AG09309 (cell line): ENCODE measurements at places on chromosomes 16 and 17.

- no peak for DNase-seq
These were observed 77.2 kb downstream of the BRIP1 start for GRCh38 chr17:61786088-61786487.

GRCh38 chr16:85936816-85937215, 37.9 kb downstream of the IRF8 start:
- no peak for DNase-seq

DNA sequence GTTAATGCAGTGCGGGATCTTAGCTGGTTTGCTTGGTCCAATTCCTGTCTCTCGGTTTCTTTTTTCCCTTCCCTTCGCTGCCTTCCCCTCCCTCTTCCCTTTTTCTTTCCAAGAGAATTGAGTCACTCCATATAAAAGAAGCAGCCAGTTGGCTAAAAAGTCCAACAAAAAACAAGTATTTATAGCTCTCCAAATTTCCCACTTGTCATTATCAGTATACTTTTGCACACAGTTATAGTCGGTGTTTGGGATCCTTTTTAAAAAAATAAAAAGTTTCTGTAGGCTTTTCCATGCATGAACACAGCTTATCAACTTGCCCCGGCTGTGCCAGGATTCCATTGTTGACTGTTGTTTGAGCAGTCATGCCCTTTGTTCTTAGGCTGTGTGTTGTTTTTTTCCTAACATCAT, 24.9 kb downstream of the HMOX2 start:
- no peak for DNase-seq

DNA sequence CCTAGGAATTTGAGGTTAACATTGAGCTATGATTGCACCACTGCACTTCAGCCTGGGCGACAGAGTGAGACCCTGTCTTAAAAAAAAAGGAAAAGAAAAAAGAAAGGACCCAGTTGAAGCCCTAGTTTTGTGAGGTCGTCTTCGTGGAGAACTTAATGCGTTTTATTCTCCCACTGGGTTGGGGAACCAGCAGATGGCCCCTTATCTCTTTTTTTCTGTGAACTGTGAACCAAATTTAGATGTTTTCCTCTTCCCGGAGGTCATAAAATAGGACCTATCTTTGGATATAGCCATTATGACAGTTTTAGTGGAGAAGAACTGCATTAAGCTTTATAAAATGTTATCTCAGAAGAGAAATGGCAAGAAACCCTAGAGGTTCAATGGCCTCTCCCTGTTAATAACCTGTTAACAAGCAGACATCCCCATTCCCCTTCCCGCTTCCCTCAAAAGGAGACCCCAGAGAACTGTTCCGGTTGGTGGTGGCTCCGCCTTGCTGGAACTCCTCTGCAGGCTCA, 23.5 kb downstream of the KIAA0513 start:
- no peak for DNase-seq

DNA sequence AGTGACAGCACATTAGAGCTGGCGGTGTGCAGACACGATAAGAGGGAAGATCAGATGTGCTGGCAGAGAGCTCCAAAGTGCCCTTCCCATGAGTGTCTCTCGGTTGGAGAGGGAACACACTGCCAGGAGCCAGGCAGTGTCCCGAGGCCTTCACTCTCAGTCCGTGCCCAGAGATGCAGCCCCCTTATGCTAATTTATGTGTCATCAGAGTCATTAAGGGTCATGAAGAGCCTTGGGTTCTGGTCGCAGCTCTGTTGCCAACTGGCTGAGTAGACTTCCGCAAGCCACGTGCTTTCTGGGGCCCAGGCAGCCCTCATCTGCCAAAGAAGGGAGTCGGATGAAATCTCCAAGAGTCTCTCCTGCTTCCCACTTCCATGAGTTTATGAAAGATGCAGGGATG, 232.5 kb downstream of the MSI2 start:
- DNase-seq: no peak

DNA sequence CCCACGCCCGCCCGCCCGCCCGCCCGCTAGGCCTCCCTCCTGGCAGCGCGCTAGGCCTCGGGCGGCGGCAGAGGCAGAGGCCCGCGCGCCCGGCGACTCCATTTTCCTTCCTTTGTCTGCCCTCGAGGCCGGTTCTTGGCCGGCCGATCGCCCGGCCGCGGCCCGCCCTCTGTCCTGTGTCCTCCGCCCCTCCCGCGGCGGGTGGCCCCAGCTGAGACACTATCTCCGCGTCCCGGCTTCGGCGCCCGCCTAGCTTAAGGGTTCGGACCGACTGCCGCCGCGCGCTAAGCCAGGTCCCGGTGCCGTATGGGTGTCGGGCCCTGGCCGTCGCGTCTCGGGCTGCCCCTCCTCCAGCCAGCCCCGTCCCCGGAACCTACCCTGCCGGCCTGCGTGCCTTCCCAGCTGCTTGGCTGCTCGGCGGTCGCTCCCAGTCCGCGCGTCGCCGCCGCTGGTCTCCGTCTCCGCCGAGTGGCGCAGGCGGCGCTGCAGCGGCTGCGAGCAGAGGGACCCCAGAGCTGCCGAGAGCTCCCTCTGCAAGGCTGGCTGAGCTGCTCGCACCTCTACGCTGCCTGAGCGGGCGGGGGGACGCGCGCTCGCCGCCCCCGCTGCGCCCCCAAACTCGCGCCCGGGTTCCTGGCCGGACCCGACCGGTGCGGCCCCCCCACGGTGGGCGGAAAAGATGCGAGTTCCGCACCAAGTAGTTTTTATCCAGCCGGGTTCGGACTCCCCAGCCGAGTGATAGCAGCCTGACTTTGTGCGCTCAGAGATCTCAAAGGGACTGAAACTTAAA, 787 bp downstream of the CTCF start:
- no peak for DNase-seq

GRCh38 chr17:77096570-77097214, 44.1 kb upstream of the SEC14L1 start:
- peak; percentile 18 for DNase-seq

DNA sequence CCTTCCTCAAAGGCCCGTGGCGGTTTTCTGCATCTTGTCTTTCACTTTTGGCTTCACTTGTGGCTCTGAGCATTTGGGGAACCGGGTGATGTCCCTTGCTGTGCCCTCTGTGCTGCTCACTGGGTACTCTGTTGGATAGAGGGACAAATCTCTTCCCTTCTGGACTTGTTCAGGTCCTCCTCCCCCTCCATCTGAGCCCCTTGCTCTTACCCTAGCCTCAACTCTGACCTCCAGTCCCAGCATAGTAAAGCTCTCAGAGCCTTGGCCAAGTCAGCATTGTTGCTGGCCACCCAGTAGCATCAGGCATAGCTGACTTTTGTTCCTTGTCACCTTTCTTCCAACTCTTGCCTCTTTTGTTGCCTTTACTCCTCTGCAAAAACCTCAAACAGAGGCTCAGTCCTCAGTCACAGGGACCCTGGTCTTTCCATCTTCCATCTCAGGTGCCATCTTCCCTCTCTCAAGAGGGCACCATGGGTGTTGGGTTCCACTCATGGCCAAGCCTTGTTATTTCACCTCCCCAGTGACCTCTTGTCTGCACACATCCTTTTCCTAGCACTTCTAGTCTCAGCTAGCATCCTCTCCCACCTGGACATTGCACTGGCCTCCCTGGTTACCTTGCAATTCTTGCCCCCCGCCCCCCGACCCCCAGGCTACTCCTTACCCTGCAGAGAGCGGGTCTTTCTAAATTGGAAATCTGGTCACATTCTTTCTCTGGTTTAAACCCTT, 393 bp upstream of the PSMB10 start:
- DNase-seq: no peak

GRCh38 chr17:57994436-57994835, 6.4 kb upstream of the VEZF1 start:
- DNase-seq: no peak

DNA sequence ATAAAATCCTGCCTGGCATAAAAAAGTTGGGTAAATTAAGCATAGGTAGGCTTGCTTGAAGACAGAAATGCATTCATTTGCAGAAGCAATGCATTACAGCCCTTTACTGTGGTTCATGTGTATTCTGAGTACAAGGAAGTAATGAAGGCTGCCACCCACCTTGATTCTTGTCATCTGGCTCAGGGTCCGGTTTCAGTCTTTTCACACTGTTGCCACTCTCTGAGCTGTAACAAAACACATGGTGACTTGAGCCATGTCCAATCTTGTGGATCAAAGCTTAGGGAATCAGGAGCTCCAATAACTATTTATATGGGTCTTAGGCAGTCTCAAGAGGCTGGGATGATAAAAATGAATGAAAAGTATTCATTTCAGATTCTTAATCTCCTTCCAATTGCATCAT, 22.0 kb downstream of the PSME3IP1 start:
- DNase-seq: no peak

- DNase-seq: peak; percentile 52
These were observed 11.4 kb upstream of the HOXB9 start for GRCh38 chr17:48637323-48638260.

- no peak for DNase-seq
These were observed 32.0 kb downstream of the SMPD3 start for GRCh38 chr16:68416057-68417046.

GRCh38 chr17:45123930-45124796, 8.2 kb downstream of the PLCD3 start:
- no peak for DNase-seq

GRCh38 chr17:82400206-82400605, 17.9 kb upstream of the HEXD start:
- no peak for DNase-seq

- no peak for DNase-seq
These were observed 1.7 kb downstream of the YBX2 start for GRCh38 chr17:7292729-7293128.

DNA sequence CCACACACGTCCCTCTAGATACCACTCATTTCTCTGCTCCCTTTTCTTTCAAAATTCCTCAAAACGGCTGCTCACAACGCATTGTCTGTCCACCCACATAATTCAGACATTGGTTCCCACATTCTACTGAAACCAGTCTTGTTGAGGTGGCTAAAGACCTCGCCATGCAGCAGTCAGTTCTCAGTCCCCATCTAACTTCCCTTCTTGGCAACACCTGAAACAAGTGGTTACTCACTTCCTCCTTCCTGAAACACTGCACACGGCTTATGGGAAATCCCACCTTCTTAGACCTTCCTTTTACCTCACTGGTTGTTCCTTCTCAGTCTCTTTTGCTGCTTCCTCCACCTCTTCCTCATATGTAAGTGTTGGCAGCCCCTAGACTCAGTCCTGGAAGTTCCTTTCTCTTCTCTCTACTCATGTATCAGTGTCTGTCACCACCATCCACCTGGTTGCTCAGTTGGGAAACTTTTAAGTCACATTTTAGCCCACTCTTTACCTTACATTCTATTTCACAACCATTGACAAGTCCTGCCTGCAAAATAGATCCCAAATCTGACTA, 277.1 kb downstream of the CEP112 start:
- no peak for DNase-seq

- no peak for DNase-seq
These were observed 8.5 kb upstream of the PRSS22 start for GRCh38 chr16:2866431-2866830.

DNA sequence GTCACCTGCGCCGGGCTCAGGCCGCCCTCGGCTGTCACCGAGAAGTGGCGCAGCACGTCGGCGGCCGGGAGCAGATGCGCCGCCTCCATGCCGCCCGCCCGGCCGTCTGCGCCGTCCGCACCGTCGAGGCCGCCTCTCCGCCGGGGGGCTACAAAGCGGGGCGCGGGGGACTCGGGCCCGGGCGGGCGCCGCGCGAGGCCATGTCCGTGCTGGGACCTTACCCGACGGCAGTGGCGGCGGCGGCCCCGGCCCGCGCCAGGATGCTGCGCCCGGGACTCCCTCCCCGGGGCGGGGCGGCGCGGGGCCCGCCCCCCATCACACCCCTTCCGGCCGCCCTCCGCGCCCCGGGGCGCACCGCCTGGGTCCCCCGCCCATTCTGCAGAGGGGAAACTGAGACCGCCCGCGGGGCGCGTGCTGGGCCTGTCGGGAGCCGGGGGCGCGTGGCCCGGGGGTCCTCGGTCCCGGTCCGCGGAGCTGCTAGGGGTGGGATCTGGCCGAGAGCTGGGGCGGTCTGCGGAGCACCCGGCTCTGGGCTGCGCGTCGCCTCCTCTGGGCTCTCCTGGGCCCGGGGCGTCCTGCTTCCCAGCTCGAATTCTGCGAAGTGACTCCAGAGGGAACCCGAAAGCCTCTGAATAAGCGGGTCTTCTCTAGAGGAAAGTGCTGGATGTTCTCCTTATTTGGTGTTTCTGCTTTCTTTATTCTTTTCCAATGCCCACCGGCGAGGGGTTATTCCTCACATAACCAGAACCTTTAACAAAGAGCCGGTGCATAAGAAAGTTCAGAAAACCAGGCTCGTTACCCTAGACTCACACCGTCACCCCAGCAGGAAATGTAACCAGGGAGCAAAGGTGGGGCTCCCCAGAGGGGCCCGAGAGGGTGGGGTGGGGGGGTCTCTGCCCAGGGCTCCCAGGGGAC, at the start of gene ATP2A3:
ATP2A3 (minus strand) TSS at position 235 of the 915 bp plus-strand sequence; CDS start at position 89, 146 bp downstream.
- no peak for DNase-seq

GRCh38 chr17:74746922-74747321, 1.5 kb upstream of the NHERF1 start:
- no peak for DNase-seq

- no peak for DNase-seq
These were observed 725 bp upstream of the SPHK1 start for GRCh38 chr17:76383546-76384221.

DNA sequence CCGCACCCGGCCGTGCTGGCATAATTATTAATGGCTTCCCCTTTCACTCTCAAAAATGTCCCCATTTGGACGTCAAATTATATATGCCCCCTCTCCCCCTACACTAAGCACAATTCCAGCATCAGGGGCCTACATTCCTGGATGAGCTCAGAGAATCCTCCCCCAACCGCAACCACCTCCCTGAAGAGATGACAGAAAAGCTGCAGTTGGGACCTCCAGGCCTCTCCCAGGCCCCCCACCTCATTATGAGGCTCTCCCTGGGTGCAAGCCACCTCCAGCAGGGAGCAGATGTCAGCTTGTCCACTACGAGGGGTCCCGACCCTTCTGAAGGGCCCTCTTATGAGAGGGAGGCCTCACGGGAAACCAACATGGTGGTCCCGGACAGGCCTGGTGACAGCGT, 18.5 kb upstream of the NCBP3 start:
- no peak for DNase-seq

- peak; percentile 29 for DNase-seq
These were observed 359.9 kb upstream of the XYLT1 start for GRCh38 chr16:17830651-17831050.

DNA sequence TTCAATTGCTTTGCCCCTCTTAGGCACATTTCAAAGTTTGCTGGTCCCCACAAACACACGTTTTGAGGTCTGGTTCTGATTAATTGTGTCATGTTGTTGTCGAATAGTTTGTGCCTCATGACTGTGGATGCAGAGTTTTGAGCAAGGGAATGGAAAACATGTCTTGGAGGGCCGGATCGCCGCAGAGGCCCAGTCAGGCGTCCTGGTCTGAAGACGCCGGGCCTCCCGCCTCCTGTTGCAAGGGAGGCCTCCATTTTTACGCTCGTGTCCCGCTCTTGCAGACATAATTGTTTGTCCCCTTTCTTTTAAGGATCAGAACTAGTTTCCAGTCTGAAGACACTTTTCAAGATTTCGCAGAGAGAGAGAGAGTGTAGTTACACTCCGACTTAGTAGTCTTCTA, 3.2 kb downstream of the NTN1 start:
- DNase-seq: no peak

- no peak for DNase-seq
These were observed 35.2 kb downstream of the ARHGAP23 start for GRCh38 chr17:38463451-38463858.
